ENCODE measurements at places on chromosomes 16 and 17.

GRCh38 chr16:84075376-84075775, 32.8 kb upstream of the SLC38A8 start:
- no peak for DNase-seq

- DNase-seq, result no peak
These were observed 10.2 kb downstream of the CBX4 start for GRCh38 chr17:79829004-79829403.

GRCh38 chr17:34177642-34178041, 77.4 kb upstream of the CCL2 start:
- peak; percentile 7 for DNase-seq

DNA sequence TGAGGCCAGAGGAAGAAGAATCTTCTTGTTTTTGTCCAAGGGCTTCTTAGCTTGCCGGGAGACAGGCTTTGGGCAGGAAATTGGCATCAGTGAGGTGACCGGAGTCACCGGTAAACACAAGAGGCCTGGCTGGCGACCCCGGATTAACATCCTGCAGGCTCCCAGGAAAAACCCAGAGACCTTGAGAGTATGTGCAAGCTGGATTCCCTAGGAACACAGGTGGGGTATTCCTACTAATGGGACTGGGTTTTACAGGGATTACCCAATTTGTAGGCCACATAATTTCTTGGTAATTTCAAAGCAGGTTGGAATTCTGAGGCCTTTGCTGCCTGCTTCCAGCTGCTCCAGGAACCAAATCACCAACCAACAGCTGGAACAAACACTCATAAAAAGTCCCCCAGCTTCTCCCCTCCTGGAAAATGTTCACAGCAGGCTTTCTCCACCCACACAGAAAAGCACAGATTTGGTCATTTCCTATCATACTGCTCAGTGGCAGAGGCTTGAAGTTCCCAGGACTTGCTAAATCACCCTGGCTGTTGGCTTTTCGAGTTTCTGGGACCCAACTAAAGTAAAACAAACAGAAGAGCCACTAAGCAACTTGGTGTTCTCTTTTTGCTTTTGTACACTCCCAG, 258.8 kb downstream of the IRF8 start:
- DNase-seq, result no peak

DNA sequence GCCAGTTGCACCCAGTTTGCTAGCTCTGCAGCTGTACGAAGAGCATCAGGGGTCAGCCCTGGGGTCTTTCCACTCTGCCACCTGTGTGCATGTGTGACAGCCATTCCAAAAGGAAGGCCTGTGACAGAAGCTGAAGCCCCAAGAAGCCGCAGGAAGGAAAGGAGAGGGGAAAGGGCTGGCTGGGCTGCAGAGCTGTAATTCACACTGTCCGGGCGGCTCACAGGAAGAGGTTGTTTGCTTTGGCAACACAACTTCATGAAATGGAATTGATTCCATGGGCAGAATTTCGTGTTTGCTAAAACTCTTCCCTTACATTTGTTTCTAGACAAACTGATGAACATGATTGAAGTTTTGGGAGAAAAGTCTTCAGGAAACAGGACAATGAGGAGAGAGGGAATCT, 14.8 kb downstream of the TMEM204 start:
- DNase-seq, result no peak

DNA sequence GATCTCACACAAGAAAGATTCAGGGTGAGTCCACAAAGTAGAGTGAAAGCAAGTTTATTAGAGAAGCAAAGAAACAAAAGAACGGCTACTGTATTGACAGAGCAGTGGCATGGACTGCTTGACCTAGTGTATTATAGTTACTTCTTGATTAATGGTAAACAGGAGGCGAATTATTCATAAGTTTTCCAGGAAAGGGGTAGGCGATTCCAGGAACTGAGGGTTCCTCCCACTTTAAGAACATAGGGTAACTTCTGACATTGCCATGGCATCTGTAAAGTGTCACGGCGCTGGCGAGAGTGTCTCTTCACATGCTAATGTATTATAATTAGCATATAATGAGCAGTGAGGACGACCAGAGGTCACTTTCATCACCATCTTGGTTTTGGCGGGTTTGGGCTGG, 93.2 kb downstream of the CACNG3 start:
- DNase-seq, result no peak

DNA sequence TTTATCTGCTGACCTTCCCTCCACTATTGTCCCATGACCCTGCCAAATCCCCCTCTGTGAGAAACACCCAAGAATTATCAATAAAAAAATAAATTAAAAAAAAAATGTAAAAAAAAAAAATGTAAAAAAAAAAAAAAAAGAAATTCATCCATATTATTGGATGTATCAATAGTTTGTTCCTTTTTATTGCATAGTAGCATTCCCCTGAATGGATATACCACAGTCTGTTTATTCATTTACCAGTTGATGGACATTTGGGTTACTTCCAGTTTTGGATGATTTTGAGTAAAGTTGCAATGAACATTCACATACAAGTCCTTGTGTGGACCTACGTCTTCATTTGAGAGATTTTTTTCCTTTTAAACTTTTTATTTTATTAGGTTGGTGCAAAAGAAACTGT, 94.0 kb downstream of the PITPNC1 start:
- no peak for DNase-seq

GRCh38 chr17:7587420-7588151, 2.3 kb downstream of the SOX15 start:
- DNase-seq, result peak; percentile 88

DNA sequence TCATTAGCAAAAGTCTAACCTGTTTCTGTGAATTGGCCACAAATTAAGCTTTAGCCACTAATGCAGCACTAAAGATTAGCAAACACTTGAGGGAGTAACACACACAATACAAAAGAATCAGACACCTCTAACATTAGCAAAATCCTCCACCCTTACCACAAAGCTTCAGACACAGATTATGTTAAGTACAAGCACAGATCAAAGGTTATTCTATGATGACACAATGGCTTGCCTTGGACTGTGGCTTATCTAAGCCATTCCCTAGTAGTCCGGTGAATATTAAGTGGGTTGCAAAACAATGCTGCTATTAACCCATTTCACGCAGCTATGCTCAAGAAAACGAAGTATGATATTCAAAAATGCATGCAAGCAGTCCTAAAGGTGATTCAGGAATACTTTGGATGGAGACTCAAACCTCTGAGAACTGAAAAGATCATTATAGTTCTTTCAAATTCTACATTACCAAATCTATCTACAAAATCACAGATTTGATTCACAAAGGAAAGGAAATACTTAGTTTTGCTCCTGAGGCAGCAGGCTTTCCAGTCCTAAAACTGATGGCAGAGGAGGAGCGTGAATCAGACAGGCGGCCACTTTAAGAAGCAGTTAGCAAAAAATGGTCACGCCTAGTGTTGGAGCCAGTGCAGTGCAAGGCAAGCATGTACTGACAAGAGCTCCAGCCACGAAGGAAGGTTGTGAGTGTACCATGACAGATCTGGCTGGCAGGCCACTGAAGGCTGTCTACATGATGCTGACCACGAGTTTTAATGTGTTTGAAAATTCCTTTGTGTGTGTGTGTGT, 67.2 kb downstream of the PARN start:
- peak; percentile 27 for DNase-seq

- peak; percentile 24 for DNase-seq
These were observed 19.7 kb downstream of the APPBP2 start for GRCh38 chr17:60506312-60506711.

DNA sequence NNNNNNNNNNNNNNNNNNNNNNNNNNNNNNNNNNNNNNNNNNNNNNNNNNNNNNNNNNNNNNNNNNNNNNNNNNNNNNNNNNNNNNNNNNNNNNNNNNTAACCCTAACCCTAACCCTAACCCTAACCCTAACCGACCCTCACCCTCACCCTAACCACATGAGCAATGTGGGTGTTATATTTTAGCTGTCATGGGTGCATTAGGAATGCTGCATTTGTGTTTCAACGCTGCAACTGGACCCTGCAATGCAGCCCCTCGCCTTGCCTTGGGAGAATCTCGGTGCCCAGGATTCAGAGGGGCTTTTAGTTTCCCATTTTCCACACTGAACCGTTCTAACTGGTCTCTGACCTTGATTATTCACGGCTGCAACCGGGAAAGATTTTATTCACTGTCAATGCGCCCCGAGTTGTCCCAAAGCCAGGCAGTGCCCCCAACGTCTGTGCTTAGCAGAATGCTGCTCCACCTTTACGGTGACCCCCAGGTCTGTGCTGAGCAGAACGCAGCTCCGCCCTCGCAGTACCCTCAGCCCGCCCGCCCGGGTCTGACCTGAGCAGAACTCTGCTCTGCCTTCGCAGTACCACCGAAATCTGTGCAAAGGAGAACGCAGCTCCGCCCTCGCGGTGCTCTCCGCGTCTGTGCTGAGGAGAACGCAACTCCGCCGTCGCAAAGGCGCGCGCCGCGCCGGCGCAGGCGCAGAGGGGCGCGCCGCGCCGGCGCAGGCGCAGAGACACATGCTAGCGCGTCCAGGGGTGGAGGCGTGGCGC, 43.3 kb downstream of the POLR3K start:
- DNase-seq, result no peak

DNA sequence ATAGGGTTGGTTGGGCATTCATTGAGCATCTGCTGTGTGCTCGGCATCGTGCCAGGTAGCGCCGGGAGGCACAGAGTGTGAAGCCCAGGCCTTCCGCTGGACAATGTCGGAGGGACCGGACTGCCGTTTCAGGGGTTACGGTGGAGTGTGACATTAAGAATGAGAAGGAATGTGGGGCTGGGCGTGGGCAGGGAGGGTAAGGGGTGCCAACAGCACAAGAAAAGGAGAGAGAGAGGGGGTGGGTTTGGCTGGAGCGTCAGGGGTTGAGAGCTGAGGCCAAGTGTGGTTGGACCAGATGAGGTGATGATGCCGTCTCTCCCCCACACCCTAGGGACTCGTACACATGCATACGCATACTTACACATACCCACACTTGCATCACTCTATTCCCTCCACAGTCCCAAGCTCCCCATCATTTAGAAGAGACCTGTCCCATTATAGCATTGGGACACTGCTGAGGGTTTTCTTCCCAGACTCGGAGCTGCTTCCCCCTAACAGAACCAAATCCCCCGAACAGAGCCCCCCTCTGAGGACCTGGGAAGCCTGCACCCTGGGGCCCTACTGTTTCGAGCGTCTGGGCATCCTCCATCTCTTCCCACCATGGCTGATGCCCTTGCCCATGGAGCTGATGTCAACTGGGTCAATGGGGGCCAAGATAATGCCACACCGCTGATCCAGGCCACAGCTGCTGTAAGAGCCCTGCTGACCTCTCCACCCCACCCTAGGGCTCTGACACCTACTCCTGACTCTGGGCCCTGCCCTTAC, 3.3 kb upstream of the KCTD11 start:
- DNase-seq, result no peak

GRCh38 chr17:45307290-45308015, 9.4 kb downstream of the MAP3K14 start:
- DNase-seq, result no peak

DNA sequence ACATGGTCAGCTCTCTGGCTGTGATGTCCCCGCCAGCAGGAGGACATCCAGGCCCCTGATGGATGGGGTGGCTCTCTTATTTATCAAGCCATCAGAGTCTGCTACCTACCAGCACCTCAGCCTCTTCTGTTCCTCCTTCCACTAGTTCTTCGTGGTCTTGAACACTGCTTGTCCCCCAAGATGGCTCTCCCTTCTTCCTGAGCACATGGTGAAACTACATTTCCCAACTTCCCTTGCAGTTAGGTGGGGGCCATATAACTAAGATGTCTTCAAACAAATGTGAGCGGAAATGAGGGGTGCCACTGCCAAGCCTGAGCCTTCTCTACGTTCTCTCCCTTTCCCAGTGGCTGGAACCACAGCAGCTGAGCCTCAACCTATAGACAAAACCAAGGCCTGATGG, 29.8 kb upstream of the CCDC182 start:
- DNase-seq, result no peak

DNA sequence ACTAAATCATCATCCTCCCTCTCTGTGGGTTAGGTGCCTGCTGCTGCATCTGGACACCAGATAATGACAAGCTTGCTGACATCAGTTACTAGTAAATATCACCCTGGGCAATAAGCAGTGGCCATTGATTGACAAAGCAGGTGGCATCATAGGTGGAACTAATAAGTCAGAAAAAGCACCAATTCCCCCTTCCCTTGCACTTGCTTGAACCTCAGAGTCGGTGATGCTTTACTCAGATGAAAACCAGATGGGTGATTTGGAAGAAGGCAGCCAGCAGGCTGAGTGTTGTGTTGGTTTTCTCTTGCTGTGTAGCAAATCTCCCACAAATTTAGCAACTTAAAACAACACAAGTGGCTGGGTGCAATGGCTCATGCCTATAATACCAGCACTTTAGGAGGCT, 146.9 kb upstream of the NOL11 start:
- no peak for DNase-seq

DNA sequence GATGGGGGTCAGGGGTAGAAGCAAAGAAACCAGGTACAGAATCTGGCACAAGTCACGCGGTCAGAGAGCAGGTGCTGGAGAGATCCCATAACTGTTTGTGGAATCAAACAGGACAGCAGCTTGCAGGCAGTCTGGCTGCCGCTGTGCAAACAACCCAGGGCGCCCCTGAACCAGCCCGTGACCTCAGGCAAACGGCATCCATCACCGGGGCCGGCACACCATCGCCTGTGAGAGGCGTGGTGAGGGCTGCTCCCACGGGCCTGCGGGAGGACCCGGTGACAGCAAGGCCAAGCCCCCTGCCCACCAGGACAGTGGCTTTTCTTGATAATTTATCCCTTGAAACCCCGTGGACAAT, 47.9 kb downstream of the CBFA2T3 start:
- DNase-seq, result no peak

DNA sequence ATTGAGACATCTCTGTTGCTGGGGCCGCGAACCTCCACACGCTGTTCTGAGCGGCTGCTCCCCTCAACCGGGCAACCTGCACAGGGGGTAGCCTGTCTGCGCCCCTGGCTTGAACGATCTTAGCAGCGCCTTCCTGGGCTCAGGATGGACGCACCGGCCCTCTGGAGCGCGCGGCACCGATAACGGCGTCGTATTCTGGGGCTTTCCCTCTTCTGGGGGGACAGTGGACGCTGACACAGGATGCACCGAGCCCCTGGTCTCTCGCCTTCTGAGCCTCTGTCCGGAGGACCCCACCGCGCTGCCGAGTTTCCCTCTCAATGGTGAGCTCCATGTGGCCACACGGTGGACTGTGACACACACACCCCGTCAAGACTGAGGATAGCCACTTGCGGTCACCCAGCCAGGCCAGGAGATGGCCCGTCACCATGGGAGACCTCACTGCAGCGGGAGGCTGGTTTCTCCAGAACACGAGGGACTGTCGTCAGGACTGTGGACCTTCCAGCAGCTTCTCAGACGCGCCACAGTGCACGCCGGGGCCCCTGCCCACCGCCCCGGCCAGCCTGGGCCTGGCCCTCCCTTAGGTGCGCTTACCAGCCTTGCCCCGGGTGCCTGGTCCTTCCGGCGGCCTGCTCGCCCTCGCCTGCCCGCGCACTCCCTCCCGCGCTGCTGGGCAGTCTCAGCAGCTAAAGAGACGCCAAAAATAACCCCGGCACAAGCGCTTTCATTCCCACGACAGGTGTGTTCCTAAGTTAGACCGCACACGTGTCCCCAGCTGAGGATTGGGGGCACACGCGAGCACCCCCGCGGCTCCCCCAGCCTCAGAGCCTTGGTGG, 30.0 kb upstream of the PABPN1L start:
- no peak for DNase-seq

GRCh38 chr16:10027553-10027952, 154.7 kb downstream of the GRIN2A start:
- DNase-seq, result no peak

- no peak for DNase-seq
These were observed 236.3 kb downstream of the SEC14L1 start for GRCh38 chr17:77376795-77377709.

Data from AG09309 (cell line).